ENCODE measurements at places on chromosomes 2 and 18.
A peak's percentile ranks its signal among the peaks of the same experiment; 100 is the strongest.

DNA sequence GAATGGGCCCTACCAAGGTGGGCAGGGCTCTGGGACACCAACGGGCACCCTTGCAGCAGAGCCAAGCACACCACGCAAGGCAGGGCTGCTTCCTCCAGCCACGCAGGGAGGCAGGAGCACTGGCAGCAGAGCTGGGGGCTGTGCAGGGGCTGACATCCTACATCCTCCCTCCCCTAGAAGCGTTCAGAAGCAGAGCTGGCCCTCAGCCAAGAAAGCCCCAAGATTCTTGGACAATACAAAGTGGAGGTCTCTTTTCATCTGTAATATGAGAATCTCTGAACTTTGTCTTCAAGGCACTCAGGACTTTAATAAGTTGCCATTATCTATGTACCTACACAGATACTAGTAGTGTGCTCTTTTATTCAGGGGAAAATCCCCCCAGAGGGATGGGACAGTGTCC lies 128.1 kb upstream of the AGAP1 start:
- no peak for DNase-seq

- DNase-seq: peak; percentile 45
Observed at GRCh38 chr2:151637271-151637781, 97.0 kb downstream of the NEB start.

DNA sequence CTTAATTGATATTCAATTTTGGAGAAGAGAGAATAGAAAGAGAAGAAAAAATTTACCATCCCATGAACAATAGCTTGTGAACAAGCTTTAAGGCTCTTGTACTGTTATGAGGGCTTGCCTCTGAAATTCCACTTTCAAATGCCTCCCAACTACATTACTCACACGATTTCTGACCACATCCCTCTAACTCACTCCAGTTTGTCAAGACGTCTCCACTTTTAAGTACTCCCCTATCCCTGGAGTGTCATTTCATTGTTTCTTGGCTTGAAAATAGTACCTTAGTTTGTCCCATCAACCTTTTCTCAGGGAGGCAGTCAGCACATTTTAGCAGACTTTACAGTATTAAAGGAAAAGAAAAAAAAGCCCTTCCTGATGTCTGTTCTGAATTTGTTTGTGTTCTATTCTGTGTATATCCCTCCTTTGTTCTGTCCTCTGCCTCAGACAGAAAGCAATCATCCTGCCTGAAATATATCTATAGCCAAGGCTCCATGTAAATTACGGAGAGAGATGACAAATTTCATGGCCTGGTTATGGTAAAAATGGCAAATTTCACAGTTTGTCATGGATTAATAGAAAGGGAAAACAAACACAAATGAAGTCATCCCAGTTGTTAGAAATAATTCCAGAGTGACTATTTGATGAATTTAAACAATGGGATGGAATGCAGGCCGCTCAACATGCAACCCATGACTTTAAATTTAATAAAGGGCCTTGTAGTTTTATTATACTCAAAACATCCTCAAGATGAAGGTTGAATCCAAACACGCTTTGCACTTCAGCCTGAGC lies 228.8 kb downstream of the ETAA1 start:
- no peak for DNase-seq

DNA sequence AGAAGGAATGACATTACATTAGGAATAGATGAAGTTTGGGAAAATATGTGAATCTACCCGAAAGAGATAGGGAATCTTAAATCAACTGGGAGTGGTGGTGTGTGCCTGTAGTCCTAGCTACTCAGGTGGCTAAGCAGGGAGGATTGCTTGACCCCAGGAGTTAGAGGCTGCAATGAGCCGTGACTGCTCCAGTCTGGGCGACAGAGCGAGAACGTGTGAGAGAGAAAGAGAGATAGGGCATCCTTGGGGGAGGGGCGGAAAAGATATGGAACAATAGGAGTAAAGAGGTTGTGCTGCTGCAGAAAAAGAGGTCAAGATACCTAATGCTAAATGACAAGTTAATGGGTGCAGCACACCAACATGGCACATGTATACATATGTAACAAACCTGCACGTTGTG lies 47.1 kb upstream of the ADAM23 start:
- no peak for DNase-seq

GRCh38 chr2:126300348-126300747 lies 355.6 kb upstream of the GYPC start:
- DNase-seq: no peak

DNA sequence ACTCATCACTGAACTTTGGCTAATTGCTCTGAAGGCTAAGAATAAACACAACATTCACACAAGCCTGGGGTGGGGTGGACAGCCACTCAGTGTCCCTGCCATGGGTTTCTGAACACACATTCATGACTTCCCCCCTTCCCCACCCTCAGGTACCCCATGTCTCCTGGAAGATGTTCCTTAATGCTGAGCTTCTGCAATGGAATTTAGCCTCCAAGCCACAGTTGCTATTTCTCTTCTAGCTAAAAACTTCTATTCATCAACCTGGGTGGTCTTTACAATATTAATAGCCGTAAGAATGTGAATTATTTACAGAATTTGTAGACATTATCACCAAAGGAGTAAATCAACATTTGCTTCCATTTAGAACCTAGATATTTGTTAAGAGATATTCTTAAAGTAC lies 175.1 kb downstream of the ACKR3 start:
- no peak for DNase-seq

DNA sequence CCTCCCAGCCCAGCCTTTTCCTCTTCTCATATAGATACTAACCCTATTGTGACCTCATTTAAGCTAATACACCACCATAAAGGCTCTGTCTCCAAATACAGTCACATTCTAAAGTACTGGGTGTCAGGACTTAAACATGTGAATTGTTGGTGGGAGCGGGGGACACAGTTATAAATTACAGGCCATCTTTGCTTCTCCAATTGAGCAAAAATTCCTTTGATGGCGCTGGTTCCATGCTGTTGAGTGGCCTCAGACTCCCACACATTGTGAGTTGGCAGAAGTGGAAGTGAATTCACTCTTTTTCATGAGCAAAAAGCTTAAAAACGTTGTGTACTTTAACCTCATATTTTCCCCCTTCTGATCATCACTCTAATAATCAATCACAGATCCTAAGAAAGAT lies 46.0 kb downstream of the GBX2 start:
- DNase-seq: no peak

DNA sequence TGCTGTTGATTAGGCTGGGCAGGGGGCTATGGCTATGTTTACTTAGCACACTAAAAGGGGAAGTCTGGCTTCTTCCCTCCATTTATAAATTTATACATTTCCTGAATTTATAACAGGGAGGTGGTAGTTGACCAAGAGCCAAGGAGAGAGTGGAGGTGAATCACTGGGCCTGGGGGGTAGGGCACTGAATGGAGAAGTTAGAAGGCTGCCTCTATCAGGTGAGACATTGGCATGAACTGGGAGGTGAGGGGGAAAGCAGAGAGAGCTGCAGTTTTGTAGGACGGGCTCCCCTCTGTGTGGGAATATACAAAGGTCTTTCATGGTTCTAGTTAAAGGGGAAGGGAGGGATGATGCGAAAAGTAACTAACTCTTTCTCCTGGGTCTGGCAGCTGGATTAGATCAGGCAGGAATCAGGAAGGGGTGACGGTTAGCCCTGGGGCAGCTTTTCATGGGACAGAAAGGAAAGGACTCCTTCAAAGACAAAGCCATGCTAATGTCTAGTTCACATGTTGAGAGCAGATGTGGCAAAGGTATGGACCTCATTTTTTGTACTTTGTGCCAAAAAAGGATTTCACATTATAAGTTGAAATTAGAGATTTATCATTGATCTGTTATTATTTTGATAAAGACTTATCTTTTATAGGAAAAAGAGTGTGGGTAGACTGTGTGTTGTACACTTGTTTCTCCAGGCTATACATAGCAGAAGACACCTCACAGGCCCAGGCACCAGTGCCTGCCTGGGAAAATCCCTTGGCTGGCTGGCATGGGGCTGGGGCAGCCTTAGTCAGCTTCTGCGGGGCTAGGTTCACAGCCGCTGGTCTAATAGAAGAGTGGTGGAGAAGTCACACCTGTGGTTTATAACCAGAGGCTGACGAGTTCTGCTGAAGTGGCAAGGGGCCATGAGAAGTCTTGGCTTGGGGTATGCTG lies 158.7 kb downstream of the CLIP4 start:
- DNase-seq: no peak

DNA sequence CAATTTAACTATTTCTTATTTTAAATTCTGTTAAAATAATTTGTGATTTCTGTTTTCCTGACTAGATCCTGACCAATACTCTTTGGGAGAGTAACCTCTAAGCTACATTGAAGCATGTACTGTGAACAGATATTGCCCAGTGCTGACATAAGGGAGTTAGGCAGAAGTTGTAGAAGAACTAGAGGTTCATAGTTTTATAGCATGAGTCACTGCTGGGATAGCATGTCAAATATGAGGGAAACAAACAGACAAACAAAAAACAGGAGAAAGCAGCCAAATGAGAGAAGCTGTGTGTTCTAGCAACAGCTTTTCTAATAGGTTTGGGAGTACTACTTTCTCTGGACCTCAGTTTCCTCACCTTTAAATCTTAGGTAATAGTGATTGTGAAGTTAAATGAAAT lies 72.4 kb downstream of the CERS6 start:
- no peak for DNase-seq

DNA sequence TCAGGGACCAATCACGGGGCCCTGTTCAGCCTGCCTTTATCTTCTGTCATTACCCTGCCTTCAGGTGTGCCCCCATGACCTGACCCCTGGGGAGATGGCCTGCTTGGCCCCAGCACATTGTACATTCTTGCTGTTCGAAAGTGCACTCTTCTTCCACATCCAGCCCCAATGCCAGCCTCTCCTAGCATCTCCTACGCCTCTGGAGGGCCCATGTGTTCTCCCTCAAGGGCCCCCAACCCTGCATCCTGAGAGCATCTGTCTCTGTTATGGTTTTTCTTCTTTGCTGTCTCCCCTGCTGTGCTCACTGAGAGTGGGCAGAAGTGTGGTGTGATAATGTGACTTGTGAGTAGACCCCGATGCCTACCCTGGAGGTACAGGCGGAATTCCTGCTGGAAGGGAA lies 41.5 kb upstream of the OTOS start:
- DNase-seq: no peak

DNA sequence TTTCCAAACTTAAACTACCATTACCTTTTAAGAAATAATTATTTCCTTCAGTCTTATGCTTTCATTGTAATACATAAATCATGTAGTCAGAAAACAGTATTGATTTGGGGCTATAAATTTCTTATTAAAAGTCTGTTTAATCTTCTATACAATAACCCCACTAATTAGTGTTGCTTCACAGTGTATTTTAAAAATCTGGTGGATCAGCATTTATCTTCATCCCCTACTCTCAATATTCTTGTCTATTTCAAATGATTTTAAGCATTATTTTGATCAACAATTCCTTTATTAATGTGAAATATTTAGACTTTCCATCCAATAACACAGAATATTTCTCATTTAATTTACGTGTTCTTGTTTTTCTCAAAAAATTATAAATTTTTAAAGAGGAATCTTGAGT lies 32.5 kb upstream of the SDC1 start:
- DNase-seq: no peak

DNA sequence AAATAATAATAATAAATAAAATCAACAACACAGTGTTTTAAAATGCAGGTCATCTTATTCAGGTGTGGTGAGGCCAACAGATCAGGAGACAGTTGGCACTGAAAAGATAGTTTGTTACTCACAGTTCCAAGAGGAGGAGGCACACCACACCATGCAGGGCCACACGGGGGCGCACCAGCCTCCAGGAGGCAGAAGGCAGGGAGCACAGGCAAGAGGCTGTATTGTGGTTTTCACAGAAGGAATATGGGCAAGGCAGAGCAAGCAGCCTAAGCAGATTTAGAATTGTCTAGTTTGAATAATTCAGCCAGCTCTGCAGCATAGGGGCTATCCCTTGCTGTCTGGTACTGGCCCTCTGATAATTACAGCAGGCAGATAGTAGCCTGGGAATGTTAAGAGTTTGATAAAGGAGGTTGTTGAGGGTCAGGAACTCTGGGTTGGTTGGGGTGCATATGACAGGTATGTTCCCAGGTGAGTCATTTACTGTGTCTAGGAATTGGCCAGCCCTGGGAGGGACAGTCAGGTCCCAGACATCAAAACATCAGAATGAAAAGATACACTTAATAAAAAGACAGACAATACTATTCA lies 31.3 kb downstream of the KIAA2012 start:
- DNase-seq: no peak

DNA sequence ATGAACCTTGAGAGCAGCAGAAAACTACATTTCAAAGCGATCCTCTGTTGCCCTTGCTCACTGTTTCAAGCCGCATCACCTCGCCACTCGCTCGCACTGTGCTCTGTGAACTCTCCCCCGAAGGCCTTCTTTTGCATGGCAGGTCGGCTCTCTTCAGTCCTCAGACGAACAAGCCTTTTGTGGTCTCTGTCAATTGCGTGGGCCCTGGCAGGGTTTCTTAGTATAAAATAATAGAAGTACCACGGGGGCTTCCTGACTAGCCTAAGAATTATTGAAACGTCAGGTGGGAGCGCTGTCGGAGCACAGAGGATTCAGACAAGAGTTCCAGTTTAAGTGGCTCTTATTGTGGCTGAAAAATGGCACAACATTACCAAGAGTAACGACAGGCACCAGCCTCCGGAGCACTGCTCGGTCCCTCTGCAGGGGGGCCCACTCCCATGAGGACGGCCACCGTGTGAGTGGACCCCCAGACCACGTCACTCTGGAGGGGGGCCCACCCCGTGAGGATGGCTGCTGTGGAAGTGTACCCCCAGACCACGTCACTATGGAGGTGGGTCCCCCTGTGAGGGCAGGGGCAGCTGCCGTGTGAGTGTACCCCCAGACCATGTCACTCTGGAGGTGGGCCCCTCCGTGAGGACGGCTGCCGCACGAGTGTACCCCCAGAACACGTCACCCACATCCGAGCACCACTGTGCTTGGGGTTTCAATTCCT lies 237.7 kb downstream of the HDAC4 start:
- DNase-seq: no peak

DNA sequence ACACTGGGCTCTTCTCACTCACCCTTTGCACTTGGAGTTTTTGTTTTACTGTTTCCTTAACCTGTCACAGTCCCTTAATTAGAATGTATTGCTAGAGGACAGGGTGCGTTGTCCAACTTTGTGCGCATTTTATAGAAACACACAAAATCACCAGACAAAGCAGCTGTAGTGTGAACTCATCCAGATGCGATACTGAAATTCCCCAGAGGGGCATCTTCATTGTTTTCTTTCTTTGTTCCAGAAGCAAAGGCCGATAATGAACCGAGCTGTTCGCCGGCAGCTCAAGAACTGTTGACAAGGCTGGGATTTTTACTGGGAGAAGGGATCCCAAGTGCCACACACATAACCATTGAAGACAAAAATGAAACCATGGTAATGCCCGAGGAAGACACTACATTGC lies 137.6 kb downstream of the WDSUB1 start:
- no peak for DNase-seq
